Cardiac muscle cell (in vitro differentiated cells and primary cell): ENCODE measurements at places on chromosomes 4 and X.
A peak's percentile ranks its signal among the peaks of the same experiment; 100 is the strongest.

- DNase-seq, result no peak
Observed at GRCh38 chr4:2732526-2732925, 23.6 kb downstream of the TNIP2 start.

DNA sequence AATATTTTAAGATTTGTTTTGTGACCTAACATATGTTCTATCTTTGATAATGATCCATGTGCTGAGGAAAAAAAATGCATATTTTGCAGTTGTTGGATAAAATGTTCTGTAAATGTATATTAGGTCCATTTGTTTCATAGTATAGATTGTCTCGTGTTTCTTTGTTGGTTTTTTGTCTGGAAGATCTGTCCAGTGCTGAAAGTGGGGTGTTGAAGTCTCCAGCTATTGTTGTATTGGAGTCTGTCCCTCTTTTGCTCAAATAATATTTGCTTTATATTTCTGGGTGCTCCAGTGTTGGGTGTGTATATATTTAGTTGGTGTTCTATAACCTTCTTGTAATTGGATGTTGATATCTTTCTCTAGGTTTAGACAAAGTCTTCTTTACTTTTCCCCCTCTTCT lies 53.2 kb upstream of the FRMPD3 start:
- no peak for DNase-seq

DNA sequence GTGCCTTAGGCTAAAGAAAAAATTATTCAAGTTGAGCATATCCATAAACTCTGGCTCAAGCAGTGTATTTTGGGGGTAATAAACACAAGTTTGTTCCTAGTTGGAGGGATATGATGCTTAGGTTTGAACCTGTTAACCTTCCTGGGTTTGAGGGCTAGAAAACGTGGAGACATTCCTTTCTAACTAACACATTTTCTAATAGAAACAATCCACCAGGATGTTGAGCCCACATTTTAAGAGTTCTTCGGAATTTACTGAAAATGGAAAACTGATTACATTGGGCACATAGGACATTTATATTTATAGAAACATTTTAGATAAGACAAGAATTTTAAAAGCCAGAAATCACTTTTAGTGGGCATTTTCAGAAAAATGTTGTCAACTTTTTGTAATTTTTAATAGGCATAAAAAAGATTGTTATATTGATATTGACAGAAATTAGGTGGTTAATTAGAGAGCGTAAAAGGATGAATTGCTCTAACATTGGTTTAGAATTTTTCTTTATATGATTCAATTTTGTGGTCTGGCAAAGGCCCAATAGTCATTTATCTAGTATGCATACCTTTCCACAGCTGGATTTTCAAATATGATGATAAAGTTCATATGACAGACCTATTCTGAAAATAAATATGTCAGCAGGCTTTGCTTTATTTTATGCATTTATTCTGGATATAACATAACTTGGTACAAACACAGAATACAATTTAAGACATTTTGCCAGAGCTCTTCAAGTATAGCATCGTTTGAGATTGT lies 49.2 kb downstream of the CEP44 start:
- DNase-seq, result peak; percentile 53

- DNase-seq, result no peak
Observed at GRCh38 chrX:111035991-111036390, 60.0 kb upstream of the PAK3 start.

DNA sequence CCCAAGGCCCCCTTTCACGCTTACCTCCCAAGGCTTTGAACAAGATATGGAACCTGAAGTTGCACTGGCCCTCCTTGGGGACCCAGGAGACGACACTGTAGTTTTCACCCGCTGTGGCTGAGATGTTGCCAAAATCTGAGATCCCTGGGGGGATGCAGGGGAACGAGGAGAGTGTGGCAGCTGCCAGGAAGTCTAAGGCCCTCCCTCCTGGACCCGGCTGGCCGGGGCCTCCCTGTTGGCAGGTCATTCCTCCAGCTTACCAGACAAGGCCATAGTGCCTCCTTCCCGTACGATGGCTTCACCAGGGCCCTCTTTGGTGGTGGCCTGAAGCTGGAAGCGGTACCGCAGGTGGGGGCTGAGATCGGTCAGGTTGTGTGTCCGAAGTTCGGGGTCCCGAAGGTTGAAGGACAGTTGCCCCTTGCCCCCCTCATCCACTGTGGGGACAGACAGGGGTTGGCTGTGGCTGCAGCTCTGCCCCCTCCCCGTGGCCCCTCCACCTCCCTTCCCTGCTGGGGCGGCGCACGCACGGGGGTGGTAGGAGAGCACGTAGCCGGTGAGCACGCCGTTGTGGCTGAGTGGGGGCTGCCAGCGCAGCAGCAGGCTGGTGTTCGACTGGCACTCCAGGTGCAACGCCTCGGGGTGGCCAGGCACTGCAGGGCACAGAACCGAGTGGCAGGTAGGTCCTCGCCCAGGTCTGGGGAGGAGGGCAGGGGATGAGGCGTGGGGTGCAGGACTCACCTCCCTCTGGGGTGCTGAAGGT lies 21.2 kb downstream of the L1CAM start:
- DNase-seq, result no peak

GRCh38 chr4:36351082-36351666 lies 69.8 kb downstream of the DTHD1 start:
- DNase-seq, result peak; percentile 71

DNA sequence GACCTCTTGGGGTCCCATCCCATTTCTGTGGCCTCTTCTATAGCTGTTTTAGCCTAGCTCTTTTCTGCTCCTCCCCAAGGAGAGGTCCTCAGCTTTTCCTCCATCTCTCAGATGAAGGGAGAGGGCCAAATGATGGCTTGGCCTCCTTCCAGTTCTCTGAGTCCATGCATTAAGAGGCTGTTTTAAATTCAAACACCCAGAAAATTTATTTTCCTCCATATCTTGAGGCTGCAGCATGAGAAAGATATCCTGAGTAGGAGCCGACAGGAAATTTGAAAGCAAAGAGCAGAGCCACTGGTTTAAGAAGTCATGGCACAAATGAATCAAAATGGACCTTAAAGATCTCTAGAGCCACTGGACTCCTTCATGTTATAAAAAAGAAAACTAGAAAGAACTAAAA lies 558.8 kb downstream of the MID1IP1 start:
- DNase-seq, result no peak
